ENCODE measurements at places on chromosomes 1 and 21.

GRCh38 chr21:37348664-37349063 is 17.9 kb upstream of the DYRK1A start:
- no peak for DNase-seq

GRCh38 chr1:202852163-202852904 is 36.6 kb downstream of the RABIF start:
- DNase-seq, result peak; percentile 33

DNA sequence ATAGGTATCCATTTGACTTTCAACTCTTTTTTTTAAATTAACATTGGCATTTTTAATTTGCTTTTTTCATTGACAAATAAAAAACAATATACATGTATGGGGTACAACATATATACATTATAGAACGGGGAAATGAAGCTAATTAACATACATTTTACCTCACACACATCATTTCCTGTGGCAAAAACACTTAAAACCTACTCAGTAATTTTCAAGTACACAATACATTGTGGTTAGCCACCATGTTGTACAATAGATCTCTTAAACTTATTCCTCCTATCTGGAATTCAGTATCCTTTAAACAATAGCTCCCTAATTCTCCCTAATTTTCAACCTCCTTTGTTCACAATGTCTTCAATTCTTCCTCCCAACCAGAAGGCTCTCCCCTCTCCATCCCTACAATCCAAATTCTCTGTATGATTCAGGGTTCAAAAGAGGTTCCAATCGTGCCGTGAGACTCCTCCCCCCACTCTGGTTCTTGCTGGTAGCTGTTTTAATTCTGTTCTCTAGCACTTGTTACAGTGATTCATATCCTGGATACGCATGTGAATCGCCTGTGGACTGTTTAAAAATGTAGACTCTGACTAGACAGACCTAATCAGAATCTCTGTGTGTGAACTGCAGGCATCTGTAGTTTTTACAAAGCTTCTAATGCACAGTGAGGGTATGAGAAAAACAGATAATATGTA is 87.6 kb upstream of the DUSP10 start:
- no peak for DNase-seq

- no peak for DNase-seq
These were observed 34.1 kb upstream of the IGSF5 start for GRCh38 chr21:39710866-39711265.

DNA sequence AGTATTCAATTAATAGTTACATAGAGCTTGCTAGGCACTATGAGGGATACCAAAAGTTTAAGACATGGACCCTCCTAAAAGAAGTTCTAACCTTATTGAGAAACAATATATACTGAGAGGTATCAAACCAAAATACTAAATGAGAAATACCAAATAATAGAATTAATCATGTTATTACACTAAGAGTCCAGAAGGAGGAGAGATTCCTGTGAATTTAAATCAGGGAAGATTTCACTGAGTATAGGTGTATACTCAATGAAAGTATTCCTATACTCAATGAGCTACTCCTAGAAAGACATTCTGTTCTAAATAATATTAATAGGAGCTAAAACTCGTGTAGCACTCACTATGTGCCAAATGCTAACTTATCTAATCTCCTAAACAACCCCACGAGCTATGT is 9.4 kb downstream of the CR1L start:
- no peak for DNase-seq

DNA sequence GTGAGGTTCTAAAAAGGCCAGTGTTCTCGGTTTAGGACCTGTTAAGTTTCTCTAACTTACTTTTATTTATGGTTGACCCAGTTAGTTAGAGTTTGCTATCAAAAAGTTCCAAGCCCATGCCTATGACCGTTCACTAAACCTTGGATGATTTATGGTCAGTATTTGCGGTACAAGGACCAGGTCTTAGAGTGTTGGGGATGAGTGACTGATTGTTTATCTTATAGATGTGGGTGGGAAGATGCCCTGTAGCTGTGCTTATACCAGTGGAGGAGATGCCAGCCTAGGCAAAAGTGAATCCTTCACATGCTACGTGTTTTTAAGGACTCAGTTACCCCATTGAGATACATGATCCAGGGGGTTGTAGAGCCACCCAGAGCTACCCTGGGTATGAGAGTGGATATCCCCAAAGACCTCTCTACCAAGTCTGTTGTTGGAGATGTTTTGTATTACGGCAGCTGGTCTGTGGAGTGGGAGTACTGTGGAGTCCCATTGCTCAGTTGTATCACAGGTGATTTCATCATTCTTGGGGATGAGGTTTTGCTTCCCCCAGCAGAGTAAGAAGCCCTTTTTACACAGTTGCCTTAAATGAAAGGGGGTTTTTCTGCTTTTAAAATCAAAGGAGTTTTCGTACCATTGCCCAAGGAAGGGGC is 2.1 kb downstream of the SLC22A15 start:
- no peak for DNase-seq

DNA sequence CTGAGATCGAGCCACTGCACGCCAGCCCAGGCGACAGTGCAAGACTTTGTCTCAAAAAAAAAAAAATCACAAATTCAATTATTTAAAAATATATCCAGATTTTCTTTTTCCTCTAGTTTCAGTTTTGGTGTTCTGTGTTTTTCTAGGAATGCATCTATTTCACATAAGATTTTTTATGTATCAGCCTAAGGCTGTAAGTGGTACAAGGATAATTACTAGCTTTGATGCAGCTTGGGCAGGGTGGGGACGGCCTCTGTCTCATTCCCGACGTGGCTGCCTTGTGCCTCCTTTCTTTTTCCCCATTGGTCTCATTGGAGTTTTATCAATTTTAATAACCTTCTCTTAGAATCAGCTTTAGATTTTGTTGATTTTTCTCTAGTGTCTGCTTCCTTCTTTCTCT is 6.9 kb downstream of the CCDC27 start:
- DNase-seq, result no peak

DNA sequence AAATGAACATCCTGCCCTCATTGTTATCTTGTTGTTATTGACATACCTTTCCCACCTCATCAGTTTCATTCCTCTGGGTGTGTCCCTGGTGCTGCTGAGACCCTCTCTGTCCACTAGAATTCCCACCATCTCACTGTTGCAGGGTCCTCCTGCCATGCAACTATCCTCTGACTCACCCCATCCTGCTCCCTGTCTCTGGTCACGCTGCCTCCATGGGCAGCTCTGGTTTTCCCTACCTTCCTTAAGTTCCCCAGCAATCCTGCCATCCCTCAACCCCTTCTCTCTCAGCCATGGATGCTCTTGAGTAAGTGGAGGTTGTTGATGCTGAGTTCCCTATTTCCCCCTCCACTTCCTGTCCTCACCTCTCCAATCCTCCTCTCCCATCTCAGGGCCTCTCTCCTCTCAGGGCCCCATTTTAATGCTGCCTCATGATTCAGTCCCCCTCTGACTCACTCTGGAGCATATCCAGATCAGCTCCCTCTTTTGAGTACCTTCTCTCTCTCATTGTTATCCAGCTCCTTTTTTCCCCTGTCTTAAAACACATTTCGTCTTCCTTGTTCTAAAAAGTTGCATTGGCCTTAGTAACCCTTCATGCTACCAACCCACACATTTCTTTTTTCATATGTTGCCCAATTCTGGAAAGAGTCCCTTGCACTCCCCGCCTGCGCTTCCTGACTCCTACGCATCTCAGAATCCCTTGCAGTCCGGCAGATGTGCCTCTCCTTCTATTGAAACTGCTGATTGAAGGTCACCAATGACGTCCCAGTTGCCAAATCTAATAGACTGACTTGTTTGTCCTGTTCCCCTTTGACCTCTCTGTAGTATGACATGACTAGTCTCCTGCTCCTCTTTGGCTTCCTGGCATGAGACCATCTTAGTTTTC is 92.0 kb downstream of the CNIH3 start:
- no peak for DNase-seq

DNA sequence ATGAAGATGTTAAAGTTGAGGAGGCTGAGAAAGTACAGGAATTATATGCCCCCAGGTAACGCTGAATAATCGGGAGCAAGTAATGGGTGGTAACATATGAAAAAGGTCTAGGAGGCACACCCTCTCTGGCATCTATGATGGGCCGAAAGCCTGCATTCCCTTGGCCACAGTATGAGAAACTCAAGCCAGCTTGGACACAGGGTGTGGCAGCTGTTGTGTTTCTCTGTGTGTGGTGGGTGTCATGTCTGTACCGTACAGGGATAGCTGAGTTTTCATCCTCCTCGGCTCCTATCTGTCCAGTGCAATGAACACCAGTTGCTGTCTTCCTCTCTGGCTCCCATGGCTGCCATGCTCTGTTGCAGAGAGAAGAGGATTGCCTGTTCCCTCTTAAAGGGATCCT is 32.9 kb downstream of the NBPF3 start:
- DNase-seq, result no peak

All from SK-N-DZ (cell line).